Stimulated activated naive CD4-positive, alpha-beta T cell (primary cell): ENCODE measurements at places on chromosomes 5 and 9.

- no peak for DNase-seq
Observed at GRCh38 chr5:135950611-135951010, 4.2 kb downstream of the LECT2 start.

DNA sequence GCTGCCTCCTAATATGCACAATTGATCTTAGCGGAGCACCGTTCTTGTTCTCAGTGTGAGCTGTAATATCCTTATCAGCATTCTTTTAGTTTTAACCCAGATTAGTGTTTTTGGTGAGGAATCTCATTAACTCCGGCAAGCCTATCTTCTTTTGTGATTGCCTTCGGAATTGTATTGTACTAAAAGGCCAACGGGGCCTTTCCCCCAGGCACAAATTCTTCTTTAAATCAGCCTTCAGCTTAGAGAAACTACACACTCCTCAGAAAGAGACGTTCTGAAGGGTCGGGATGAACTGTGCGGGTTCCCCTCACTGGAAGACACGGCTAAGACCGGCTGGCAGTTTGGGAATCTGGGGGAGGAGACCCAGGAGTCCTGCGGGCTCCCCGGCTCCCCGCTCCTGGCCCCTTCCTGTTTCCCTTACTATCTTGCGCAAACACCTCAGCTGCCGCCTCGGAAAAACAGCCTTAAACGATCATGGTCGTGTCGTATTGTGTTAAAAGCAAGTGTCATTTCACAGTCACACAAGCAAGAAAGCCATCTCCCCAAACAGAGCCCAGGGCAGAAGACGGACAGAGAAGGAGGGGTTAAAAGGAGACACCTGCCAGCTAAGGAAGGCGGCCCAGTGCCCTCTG, 353.1 kb upstream of the IRX2 start:
- no peak for DNase-seq

DNA sequence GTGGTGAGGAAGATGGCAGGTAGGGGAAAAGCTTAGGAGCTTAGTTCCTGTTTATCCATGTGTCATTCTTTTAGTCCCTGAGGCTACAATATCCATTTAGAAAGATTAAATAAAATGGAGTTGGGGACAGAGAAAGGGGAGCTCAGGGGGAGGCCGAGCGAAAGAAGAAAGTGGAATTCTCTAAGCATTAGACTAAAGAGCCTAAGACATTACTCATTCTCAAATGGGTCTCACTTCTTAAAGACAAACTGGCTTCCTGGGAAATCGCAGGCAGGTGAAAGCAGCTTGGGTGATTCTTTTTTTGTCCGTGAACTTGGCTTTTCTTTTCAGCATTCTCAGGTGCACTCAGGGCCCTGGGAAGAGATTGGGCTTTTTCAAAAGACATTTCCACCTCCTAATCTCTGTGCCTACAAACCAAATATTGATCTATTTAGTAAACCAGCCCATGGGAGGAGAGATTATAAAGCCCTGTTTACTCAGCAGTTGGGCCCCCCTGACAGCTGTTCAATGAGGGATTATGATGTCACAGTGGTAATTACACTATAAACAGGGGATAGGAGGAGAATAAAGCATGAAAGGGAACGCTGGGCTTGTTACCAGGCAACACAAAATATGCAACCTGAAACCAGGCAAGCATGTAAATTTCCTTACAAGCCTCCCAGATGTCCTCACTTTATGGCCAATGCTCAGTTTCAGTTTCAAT, 584.0 kb downstream of the ACTL7B start:
- no peak for DNase-seq

- DNase-seq = peak; percentile 50
Observed at GRCh38 chr5:109410389-109411148, 795 bp upstream of the PJA2 start.

DNA sequence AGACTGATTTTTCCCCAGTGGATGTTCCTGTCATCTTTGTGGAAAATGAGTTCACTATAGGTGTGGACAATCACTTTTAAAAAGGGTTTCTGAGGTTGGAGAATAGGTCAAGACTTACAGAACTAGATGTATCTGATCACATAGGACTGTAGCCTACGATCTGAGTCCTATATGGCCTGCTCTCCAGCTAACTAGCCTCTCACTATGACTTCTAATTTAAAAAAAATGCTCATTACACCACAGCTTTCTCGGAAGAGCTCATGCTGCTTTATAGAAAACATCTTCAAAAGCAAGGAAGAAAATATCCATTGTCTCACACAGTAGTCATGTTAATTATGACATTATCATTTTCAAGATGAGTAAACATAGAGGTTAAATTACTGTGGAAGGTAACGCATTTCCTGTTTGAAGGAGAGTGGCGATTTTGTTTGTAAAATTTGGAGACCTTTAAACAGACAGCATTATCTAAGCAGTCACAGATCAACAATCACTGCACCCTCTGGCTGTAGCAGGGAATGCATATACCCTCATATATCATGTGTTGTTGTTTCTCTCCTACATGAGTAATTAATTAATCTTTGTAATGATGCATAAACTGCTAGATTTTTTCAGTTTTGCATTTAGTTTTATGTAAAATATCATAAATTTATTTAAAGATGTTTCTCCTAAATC, 573.7 kb downstream of the GABRG2 start:
- no peak for DNase-seq

DNA sequence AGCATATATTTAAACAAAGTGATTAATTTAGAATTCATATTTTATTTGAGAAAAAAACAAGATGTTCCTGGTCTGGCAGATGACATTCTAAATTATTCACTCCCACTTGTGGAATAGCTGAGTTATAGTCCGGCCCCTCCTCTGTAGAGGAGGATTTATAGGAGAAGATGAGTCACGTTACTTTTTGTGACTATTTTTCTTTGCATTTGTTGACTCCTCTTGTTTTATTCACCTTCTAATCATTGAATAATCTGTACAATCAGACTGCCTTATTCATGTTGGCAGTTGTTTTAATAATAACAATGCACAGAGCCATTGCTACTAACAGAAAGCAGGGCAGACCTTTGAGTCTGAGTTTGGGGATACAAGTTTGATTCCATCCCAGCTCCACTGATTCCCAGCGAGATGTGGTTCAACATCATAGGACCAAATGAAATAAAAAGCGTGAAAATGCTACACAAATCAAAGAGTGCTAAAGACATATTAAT, 23.2 kb downstream of the DOCK8 start:
- no peak for DNase-seq
